ENCODE measurements at places on chromosomes 2 and 18. TPM values are rescaled to one million over a fixed set of nuclear protein-coding genes. Genes with fewer than 3 reads are reported as not detected.

DNA sequence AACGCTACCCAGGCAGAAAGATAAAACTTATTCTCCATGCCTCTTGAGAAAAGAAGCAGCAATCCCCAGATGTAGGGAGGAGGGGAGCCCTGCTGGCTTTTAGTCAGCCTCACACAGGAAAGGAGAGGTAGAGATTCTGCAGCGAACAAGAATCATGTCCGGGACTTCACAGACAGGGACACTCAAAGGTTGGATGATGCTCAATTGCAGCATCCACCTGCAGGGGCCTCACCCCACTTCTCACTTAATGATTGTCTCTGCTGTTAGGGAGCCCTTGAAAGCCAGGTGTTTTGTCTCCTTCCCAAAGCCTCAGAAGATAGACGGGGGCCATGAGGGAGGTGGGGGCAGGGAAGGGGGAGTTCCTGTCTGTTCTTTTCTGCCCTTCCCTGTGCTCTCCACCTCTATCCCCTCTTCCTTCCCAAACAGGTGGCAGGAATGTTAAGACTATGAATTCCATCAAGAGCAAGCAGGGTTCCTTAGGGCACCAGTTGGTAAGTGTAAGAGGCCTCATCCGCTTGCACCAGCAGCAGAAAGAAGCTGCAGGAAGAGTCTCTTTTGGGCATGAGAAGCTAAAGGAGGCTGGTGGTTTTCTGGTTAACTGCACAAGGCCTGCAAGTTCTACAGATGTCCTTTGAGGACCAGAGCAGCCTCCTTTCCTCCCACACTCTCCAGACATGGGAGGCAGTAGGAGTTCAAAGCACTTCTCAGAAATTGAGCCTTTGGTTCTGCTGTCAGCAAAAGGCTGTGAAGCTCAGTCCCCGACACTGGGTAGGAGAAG is 154.7 kb upstream of the TNP1 start:
- H3K4me3 ChIP-seq: no peak overlapping the region
- H3K4me1 ChIP-seq: no peaks in the 10 kb centered on the region
- H3K27me3 ChIP-seq: no peaks in the 10 kb centered on the region
- no peak overlapping the region for H3K27ac ChIP-seq
- H3K36me3 ChIP-seq: no peaks in the 10 kb centered on the region

GRCh38 chr2:64260817-64261216 is 116.6 kb upstream of the PELI1 start:
- H3K27me3 ChIP-seq: no peaks in the 10 kb centered on the region
- no peak for DNase-seq
- H3K4me3 ChIP-seq: no peak overlapping the region

DNA sequence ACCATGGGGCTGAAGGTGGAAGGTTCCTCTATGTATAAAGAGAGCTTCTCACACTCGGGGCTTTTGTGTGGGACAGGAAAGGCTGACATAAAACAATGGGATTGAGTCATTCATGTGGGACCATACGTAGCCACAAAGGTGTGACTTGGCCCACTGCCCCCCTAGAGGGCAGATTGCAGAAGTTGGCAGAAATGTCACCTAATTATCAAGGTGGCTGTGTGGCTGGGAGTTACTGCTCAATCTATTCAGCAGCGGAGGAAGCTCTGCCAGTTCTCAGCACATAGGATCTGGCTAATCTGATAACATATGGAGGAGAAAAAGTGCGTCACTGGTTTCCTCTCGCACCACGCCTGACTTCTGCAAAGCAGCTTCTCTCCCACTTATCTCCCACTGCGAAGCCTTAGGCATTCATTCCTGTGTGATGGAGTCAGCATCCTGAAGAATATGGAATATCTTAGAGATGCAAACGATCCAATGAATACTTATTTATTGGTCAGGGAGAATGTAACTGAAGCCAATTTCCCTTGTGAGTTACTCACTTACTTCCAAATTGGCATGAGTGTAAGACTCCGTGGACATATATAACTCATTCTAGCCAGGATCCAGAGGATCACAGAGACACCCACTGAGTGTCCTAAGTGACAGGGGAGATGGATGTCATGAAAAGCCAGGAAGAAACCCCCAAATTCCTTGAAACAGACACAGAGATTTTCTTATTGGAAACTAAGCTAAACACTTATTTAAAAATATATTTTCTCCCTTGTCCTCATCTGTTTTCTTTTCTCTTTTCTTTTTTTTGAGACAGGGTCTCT is 344.8 kb downstream of the TGIF1 start:
- peaks cover 20% of the 10 kb centered on the region for H3K4me1 ChIP-seq
- H3K36me3 ChIP-seq: no peaks in the 10 kb centered on the region
- DNase-seq: peak; percentile 98

PTPRN gene
- total RNA-seq: 88.2 TPM

SPATA3 gene
- total RNA-seq: not detected
